A172 (cell line): ENCODE measurements at places on chromosomes 16 and 17.

DNA sequence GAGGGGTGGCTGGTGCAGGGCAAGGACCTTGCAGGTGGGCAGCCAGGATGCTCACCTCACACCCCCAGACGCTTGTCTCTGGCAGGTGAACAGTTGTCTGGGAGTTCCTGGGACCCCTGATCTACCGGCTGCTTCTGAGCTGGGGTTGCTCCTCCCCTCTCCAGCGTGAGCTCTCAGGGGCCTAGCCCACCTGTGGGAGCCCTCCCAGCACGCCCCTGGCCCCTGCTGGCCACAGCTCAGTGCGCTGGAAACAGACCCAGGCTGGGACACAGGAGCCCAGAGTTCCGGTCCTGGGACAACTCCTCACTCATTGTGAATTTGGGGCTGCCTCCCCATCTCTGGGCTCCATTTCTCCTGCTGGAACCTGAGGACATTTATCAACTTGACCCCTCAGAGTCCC, 30.3 kb downstream of the ARHGAP23 start:
- DNase-seq: no peak

DNA sequence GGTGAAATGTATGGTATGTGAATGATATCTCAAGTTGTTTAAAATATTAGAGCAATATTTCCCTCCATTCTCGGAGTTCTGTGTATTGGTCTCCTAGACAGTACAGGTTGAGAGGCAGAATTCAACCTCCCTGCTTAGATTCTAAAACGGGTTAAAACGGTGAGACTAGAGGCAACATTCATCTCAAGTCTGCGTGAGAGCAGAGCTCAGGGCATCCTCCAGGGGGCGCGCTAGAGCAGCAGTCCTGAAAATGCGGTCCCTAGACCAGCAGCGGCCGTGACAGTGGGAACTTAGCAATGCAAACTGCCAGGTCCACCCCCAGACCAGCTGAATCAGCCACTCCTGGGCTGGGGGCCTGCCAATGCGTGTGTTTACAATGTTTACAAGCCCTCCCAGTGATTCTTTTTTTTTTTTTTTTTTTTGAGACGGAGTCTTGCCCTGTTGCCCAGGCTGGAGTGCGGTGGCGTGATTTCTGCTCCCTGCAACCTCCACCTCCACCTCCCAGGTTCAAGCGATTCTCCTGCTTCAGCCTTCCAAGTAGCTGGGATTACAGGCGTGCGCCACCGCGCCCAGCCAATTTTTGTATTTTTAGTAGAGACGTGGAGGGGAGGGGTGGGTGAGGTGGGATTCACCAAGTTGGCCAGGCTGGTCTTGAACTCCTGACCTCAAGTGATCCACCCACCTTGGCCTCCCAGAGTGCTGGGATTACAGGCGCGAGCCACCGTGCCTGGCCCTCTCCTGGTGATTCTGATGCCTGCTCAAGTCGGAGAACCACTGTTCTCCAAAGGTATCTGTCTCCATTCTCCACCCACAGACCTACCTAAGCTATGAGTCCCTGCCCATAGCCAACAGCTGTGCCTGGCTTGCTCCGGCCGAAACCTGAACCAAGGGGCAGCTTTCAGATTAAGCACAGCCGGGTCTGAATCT, 24.2 kb downstream of the KLHL36 start:
- DNase-seq: peak; percentile 78

GRCh38 chr17:969811-970355, 9.7 kb downstream of the NXN start:
- no peak for DNase-seq

DNA sequence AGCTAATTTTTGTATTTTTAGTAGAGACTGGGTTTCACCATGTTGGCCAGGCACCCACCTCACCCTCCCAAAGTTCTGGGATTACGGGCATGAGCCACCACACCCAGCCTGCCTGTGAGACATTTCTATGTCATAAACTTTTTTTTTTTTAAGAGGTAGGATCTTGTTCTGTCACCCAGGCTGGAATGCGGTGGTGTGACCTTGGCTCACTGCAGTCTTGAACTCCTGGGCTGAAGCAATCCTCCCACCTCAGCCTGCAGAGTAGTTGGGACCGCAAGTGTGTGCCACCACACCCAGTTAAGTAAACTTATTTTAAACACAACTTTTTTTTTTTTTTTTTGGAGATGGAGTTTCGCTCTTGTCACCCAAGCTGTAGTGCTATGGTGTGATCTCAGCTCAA, 47.2 kb downstream of the SCNN1G start:
- DNase-seq: peak; percentile 19

DNA sequence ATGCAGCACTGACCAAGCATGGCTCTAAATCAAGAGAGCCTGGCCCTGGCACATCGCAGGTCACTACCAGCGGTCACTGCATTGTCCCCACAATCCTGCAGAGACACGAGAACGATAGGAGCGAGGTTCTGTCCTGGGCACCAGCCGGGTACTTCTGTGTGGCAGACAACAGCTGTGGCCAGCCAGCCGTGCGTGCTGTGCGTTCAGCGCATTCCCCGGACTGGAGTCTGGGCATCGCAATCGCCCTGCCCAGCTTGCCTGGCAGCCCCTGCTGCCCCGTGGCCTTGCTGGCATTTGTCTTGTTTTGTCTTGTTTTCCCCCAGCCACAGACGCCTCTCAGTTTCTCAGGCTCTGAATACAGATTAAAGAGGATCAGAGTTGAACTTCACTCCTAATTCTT, 33.9 kb downstream of the COTL1 start:
- no peak for DNase-seq

GRCh38 chr17:34763728-34764665, 184.6 kb downstream of the TMEM132E start:
- peak; percentile 69 for DNase-seq

DNA sequence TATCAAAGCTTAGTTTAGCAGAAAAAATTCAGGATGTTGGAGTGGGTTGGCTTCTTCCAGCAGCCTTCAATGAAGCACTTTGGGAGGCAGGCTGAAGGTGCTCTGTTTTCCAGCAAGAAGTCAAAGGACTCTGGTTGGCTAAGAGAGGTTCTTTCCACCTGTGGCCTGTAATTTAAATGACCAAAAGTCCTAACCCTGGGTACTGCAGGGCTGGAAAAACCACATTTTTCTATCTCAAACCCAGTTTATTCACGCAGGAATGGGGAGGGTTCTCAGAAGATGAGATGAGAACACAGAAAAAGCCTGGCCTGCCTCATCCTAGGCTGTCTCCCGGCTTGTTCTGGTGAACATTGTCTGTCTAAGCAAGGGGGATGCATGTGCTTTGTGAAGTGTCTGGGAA, 68.6 kb upstream of the ZFHX3 start:
- no peak for DNase-seq

- DNase-seq: no peak
These were observed 35.6 kb downstream of the WWOX start for GRCh38 chr16:78134944-78135619.

DNA sequence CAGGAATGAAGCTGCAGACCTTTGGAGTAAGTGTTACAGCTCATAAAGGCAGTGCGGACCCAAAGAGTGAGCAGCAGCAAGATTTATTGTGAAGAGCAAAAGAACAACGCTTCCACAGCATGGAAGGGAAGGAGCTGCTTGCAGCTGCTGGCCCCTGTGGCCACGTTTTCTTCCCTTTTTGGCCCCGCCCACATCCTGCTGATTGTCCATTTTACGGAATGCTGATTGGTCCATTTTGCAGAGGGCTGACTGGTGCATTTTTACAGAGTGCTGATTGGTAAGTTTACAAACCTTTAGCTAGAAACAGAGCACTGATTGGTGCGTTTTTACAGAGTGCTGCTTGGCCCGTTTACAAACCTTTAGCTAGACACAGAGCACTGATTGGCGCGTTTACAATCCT, 841.5 kb downstream of the CDH11 start:
- DNase-seq: no peak

GRCh38 chr16:8775359-8775758, 22.1 kb downstream of the TMEM186 start:
- DNase-seq: no peak

DNA sequence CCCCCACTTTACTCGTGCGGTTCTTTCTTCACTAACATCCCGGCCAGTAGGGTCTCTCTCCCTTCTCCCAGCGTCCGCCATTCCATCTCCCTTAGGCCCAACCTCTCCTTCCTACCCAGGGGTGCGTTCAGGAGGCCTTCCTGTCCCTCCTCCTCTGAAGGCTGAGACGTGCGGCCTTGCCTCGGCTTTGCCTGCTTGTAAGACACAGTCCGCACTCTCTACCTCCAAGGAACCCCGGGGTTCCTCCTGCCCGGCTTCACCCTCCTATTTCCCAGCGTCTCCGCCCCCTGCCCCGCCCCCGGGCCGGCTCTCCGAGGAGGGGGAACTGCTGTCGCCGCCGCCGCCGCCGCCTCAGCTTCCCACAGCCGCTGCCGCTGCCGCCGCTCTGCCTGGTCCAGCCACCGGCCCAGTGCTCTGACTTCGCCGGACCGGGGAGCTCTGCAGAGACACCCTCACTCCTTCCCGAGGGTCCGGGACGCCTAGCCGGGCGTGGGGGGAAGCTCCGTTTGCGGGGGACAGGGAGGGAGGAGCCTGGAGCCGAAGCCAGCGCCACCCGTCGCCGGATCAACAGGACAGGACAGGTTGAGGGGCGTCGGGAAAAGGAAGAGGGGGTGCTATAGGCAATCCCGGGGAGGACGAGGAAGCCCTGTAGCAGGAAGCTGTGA, 1.2 kb upstream of the FGF11 start:
- DNase-seq: no peak

GRCh38 chr16:29809850-29810698, 1.9 kb upstream of the PRRT2 start:
- no peak for DNase-seq

- no peak for DNase-seq
These were observed 50.0 kb downstream of the RMI2 start for GRCh38 chr16:11395008-11395948.

GRCh38 chr16:62565706-62566105, 529.5 kb upstream of the CDH8 start:
- no peak for DNase-seq

DNA sequence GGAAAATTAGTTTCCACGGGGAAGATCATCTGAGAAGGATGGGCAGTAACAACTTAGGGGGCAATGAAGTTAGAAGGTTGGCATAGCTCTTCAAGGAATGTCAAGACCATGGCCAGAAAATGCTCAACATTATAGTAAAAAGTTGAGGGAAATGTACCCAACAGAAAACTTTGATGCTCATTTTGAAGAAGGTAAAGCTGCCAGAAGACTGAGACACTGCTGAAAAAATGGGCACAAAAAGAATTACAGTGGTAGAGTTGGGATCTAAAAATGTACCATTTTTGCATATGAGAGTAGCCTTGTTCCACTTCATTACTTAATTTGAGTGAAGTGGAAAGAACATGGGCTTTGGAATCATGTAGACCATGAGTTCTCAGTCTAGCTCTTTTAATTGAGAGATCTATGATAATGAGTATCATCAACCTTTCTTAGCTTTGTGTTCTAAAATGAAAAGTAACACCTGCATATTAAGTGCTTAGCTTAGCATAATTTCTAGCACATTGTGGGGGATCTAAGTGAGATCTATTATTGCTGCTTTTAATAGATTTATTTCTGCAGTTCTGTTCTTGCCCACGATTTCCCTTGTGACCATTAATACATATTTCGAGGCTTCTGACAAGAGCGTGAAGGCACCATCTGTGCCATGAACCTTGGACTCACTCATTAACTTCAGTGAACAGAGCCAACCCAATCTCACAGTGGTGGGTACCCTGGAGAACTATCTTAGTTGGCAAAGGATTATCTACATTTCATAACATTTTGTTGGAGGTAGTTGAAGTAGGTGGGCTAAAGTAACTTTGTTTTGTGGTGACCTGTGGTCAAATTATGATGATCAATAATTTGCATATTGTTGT, 3.0 kb downstream of the NACA2 start:
- DNase-seq: no peak

GRCh38 chr17:74592087-74592990, at the start of gene CD300LD:
TSS of gene CD300LD (minus strand) at chr17:74592283. CDS start at chr17:74592202, 81 bp downstream.
- peak; percentile 14 for DNase-seq

DNA sequence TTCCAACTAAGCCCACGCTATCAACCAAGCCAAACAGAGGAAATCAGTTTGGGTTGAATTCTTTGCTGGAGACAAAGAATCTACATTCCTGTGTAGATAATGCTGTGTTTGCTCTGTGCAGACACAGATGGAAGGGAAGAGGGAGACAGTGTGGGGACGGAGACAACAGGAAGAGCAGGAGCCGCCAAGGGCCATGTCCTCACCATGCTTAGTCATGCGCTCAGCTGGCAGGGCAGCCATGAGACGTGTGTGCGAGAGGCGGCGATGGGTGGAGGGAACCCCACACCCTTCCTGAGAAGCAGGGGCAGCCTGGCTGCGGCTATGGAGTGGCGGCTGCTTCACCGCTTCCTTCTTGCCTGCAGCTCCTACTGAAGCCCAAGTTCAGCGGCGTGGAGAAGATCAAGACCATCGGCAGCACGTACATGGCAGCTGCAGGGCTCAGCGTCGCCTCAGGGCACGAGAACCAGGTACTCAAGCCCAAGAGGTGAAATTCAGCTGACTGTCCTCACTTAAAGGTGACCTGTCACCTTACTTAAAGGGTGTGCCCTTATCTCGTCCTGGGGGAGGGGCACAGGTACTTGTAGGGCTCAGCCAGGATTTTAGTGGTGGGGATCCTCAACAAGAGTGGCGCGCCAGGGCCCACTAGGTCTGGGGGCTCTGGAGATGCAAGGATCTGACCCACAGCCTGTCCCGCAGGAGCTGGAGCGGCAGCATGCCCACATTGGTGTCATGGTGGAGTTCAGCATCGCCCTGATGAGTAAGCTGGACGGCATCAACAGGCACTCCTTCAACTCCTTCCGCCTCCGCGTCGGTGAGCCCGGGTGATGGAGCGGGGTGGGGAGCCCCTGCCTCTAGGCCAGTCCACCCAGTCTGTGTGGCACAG, 47.5 kb downstream of the ADCY7 start:
- DNase-seq: peak; percentile 22

DNA sequence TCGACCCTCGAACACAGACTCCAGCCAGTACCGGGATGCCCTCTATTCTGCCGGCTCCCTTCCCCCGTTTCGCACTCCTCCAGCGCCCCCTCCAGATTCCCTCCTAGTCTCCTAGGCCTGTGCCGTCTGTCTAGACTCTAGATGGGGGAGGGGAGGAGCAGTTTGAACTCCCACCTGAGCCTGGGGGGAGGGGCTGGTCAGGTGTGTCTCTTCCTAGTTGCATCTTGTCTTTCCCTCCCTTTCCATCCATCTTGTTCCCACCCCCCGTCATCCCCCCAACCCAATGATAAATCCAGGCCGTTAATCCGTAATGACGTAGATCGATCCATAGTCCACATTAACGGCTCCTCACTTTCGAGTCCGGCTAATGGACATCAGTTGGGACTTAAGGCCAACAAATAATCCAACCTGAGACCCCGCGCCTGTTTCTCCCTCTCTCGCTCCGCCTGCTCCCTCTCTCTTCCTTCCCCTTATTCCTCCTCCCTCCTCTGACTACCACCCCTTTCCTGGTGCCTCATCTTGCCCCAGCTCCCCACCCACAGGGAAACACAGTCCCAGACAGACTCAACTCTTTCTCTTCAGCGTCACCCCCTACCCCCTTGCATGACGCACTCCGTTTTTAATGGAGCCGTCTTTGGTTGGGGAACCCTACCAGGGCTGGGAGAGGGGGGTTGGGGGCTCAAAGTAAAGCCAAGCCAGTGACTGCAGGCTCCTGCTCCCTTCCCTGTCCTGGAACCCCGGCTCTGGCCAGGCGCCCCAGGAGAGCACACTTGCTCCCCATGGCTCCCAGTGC, 3.4 kb upstream of the HOXB5 start:
- peak; percentile 83 for DNase-seq

GRCh38 chr16:66428682-66429251, 1.7 kb downstream of the BEAN1 start:
- no peak for DNase-seq

GRCh38 chr17:63041722-63042121, 75.7 kb downstream of the TANC2 start:
- no peak for DNase-seq
